ENCODE measurements at places on chromosomes 5 and 9.

DNA sequence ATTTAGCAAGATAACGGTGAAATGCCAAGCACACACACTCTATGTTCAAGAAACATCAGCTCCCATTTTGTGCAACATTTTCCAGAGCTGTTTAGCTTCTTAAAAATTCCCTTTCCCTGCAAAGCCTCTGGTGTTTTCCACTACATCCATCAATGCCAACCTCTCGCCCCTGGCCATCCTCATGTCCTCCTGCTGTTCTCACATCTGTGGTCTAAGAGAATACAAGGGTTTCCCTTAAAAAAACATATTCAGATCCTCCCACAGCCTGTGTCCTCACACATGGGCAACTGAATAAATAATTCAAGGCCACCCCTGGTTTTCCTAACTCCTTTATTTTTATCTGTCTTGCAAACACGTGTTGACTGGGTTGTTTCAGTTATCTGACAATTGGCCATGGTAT lies 70.3 kb downstream of the PAPPA start:
- no peaks in the 10 kb centered on the region for H3K27me3 ChIP-seq
- no peak overlapping the region for H3K27ac ChIP-seq
- H3K4me1 ChIP-seq: no peaks in the 10 kb centered on the region

DNA sequence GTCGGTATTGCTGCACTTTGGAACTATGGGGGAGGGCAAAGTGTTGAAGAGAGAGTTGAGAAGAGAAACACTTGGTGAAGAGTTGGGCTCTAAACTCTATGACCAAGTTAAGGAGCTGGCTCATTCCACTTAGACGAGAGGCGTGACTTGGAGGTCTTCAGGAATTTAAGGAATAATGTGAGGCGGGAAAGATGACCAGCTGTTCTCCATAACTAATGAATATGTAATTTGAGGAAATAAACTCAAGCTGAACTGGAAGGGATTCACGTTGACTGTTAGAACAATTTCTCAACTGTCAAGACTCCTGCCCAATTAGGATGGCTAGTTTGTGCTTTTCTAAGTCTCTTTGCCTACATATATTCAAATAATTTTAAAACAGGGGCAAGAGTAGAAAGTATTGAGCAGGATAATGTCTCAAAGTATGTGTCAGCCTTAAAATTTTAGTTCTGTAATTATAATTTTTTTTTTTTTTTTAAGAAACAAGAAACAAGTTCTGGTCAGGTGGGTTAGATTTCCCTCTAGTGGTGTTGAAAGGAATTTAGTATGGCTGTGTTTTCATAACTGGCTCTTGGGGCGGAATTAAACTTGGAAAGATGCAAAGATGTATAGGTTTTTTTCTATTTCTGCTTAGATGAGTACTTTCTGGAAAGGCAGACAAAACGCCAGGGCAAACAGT lies 33.4 kb downstream of the TMEM252 start:
- no peak overlapping the region for H3K27ac ChIP-seq
- H3K4me3 ChIP-seq: no peak overlapping the region
- DNase-seq: no peak
- H3K36me3 ChIP-seq: peaks cover 2% of the 10 kb centered on the region
- no peaks in the 10 kb centered on the region for H3K4me1 ChIP-seq

GRCh38 chr9:101114317-101114716 lies 85.8 kb downstream of the PLPPR1 start:
- no peak overlapping the region for H3K27ac ChIP-seq
- no peak overlapping the region for H3K4me3 ChIP-seq
- H3K36me3 ChIP-seq: no peaks in the 10 kb centered on the region
- DNase-seq: no peak
- H3K4me1 ChIP-seq: no peaks in the 10 kb centered on the region
- no peaks in the 10 kb centered on the region for H3K27me3 ChIP-seq

DNA sequence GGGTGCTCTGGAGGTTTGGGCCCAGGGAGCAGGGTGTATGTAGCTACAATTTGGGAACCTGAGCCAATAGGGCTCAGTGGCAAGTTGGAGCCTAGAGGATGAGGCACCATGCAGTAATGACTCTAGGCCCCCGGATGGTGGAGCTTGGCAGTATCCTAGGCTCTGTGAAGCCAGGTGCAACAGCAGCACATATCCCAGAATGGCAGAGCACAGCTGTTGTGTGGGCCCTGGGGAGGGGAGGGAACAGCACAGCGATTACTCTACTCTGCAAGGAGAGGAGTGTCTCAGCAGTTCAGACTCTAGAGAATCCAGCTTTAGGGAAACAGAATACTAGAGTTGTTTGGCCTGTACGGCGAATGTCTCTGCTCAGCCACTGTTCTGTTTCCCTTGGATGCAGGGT lies 56.1 kb downstream of the LRRTM2 start:
- no peak overlapping the region for H3K27ac ChIP-seq
- H3K36me3 ChIP-seq: peaks cover 5% of the 10 kb centered on the region
- H3K4me1 ChIP-seq: peaks cover 6% of the 10 kb centered on the region
- H3K4me3 ChIP-seq: no peak overlapping the region
- H3K27me3 ChIP-seq: no peaks in the 10 kb centered on the region

- peaks cover 5% of the 10 kb centered on the region for H3K4me1 ChIP-seq
- no peak overlapping the region for H3K4me3 ChIP-seq
- H3K36me3 ChIP-seq: no peaks in the 10 kb centered on the region
- peaks cover 83% of the 10 kb centered on the region for H3K27me3 ChIP-seq
- no peak overlapping the region for H3K27ac ChIP-seq
These were observed 150.4 kb downstream of the C5orf15 start for GRCh38 chr5:133818031-133818431.

- no peaks in the 10 kb centered on the region for H3K4me1 ChIP-seq
- DNase-seq: no peak
- H3K4me3 ChIP-seq: no peak overlapping the region
- no peaks in the 10 kb centered on the region for H3K27me3 ChIP-seq
- peaks cover 2% of the 10 kb centered on the region for H3K36me3 ChIP-seq
These were observed 1849.5 kb upstream of the ACO1 start for GRCh38 chr9:30534896-30535295.

Data from central memory CD8-positive, alpha-beta T cell (primary cell).